ENCODE measurements at places on chromosomes 12 and 14.

DNA sequence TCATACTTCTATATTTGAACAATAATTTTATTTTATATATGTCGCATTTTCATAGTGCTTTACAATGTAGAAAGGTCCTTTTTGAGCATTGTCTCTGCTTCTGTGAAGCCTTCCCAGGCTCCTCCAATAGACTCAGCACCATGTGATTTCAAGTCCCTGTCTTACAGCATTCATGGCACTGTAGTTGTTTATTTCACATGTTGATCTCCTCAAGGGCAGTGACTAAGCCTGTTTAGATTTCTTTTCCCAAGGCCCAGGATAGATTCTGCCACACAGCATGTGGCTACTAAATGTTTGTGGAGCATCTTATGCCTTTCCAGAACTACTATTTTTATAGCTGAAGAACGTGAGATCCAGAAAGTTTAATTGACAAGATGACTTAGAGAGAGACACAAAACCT lies 391.7 kb downstream of the TMEM117 start:
- no peak for DNase-seq

DNA sequence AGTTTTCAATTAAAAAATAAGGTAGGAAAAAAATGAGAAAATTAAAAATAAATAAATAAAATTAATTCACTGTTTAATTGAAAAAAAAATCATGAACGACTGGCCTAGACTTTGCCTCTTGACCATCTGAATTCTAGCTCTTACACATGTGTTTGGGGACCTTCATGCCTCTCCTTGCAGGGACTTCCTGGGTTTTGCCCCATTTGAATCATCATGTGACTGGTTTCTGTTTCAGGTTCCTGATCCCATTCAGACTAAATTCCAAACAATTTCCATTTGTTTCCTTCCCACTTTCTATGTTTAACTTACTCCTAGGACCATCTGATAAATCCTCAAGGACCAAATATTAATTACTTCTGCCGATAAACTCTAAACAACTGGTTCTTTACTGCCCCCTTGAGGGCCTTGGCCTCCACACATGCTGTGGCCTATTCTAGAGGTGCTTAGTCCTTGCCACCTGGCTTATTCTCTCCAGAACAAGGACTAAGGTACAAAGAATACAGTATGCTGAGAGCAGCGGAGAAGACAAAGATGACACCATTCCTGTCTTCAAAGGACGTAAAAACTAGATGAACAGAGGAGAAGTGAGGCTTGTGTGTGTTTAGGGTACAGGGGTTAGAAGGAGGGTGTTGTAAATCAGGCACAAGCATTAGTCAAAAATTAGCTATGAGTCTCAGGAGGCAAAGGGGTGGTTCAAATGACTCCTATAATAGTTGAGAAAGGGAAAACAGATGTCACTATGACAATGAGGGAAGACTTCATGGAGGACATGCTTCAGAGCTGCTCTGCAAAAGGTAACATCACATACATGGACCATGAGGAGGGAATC lies 125.8 kb upstream of the AVPR1A start:
- DNase-seq = peak; percentile 7

- DNase-seq = no peak
Measured at GRCh38 chr14:77158882-77159255, 17.3 kb upstream of the ZDHHC22 start.

DNA sequence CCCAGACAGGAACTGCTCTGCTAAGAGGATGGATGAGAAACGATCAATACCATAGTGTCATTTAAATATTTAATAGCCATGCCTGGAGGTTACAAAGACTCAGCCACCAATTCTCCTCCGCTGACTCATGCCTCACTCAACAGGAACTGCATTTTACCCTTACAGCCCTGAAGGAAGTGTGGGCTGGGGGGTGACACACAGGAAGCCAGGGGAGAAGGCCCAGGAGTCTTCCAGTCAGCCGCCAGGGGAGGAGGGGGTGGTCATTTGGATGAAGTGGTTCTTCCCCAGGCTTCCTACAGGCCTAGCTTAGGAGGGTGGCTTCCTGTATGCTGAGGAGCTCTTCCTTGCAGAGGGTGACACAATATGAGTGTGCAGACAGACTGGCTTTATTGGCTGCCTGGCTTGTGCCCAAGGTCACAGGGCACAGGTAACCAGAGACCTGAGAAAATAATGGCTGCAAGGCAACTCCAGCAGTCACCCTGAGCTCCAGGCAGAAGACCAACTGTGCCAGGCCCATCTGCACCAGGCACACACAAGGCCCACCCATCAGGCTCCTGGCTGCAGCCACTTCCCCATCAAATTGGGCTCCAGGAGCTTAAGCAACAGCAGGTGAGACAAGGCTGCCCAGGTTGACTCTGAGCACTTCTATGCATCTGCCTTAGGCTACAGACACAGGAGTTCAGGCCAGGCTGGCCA lies 30.6 kb upstream of the RPLP0 start:
- DNase-seq = no peak

- DNase-seq = peak; percentile 41
Measured at GRCh38 chr12:121175383-121176119, 34.4 kb upstream of the P2RX4 start.

DNA sequence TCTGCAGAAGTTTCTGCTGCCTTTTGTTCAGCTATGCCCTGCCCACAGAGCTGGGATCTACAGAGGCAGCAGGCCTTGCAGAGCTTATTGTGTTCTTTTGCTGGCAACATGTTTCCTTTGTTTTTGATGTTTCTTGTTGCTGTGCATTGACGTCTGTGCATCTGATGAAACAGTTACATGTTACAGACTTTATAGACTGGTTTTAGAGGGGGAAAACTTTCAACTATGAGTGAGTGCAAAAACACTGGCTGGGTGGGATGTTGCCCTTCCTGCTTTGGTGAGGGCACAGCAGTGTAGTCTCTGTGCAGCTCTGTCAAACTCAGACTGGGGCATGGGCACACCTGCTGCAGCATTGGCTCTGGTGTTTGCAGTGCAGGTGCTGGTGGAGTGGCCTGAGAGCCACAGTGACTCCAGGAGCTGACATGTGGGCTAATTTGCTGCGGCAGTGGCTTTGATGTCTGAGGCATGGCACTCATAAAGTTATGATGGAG lies 26.9 kb downstream of the CLEC6A start:
- DNase-seq = no peak

Data from GM10248 (cell line).